Hematopoietic multipotent progenitor cell (in vitro differentiated cells): ENCODE measurements at places on chromosomes 12 and 14. TPM values are rescaled to one million over a fixed set of nuclear protein-coding genes. Genes with fewer than 3 reads are reported as not detected.

- DNase-seq: no peak
These were observed 18.3 kb downstream of the SLC25A47 start for GRCh38 chr14:100341301-100342031.

- no peak for DNase-seq
These were observed 45.6 kb downstream of the AACS start for GRCh38 chr12:125110641-125111360.

DNA sequence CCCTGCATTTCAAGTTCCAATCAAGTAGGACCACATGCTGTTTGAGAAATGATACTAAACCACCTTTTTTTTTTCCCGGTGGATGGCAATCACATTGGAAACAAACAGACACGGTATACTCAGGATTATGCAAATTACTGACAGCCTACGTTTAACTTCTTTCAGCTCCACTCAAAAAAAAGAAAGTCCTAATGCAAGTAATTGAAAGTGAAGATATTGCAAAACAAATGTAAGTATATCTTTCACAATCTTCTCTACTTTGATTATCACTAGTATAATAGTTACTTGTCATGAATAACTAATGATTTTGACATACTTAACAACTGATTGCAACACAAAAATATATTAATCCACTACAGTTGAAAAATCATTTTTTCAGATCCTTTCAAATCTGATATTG is 2.6 kb upstream of the OSBPL8 start:
- no peak for DNase-seq

DNA sequence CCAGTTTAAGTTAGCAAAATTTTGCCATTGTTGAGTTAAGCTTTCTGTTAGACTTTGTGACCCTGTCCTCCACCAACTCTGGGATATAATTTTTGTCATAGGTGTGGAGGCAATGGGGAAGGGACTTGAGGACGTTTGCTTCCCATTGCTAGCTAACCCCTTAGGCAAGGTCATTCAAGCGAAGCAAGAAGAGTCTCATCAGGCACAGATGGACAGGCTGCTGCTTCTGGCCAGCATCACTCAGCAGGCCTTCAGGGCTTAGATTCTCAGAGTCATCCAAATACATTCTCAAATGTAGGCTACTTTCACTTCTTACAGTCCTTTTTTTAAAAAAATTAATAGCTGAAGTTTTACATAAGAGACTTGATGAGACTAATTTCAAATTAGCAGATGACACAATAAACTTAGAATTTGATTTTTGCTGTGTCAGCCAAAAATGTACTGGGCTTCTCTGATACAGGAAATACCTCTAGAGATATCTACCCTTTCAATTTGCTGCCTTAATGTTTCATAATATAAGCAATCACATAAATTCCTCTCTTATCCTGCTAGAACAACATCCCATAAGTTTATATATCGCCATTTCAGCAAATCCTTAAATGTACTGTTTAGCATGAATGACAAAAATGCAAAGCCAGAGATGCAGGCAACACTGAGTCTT is 875.2 kb downstream of the FLRT2 start:
- DNase-seq: no peak

DNA sequence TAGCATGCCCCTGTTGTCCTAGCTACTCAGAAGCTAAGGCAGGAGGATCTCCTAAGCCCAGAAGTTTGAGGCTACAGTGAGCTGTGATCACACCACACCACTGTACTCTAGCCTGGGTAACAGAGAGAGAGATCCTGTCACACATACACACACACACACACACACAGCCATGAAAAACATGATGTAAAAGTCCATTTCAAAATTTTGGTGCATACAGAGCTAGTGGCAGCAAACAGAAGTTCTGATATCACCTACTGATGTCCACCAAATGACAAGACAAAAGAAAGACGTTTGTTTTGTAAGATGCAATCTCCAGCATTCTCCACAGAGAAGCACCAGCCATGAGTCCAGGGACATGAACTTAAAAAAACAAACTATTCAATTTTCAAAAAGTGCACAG is 15.9 kb downstream of the AREL1 start:
- DNase-seq: no peak

DNA sequence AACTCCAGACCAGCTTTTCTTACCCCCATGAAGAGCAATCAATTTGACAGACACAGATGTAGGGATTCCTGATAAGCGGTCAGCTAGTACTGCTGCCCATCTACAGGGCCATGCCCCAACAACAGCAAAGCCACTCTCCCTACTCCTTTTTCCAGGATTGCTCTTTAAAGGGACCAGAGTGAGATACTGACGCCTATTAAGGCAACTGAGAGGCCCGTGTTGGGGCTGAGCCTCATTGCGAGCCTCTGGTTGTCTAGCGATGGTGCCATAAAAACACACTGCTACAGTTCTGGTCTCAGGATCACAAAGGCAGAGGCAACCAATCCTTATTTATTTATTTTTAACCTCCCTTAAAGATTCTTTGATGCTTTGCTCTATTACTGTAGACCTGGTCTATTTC is 31.1 kb downstream of the AK7 start:
- no peak for DNase-seq

DNA sequence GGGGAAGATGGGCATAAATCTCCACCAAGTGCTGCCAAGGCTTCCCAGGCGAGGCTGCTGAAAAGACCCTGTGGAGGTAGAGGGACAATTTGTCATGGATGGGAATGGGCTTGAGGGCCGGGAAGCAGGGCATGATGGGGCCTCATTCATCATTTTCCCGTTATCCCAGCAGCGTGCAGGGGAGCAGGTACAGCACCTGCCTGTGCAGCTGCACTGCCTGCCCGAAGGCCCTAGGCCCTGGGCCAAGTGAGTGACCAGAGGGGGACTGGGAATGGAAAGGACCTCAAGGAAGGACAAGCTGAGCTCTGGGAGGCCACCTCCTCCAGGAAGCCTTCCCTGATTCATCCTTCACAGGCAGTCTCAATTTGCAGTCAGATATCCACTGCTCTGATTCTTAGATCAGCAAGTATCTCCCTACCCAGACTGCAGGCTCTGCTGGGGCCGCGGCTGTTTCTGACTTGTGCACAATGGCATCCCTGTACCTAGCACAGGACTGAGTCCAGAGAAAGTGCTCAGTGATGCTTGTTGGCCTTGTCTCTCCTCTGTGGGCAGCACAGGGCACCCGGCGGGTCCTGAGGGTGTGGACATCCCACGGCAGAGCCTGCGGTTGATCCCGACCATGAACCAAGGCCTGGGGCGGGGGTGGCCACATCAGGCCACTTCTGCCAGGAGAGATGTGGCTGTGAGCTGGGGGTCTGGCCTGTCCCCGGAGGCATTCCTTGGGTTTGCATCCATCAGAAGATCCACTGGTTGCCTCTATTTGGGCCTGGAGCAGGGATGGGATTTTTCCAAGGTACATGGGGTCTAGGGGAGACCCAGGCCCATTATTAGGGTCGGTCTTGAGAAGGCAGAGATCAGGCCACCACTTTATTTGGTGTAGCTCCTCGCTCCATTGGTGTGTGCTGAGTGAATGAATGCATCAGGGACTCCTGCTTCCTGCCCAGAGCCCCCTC is 167.3 kb upstream of the RTL1 start:
- DNase-seq: no peak

GRCh38 chr12:113403435-113404415 is at the start of gene SDS:
SDS (minus strand) TSS chr12:113403887; CDS start chr12:113399708, 4,179 bp downstream.
- DNase-seq: peak; percentile 50

- no peak for DNase-seq
These were observed 1.7 kb downstream of the VSIG10 start for GRCh38 chr12:118102070-118102469.

DNA sequence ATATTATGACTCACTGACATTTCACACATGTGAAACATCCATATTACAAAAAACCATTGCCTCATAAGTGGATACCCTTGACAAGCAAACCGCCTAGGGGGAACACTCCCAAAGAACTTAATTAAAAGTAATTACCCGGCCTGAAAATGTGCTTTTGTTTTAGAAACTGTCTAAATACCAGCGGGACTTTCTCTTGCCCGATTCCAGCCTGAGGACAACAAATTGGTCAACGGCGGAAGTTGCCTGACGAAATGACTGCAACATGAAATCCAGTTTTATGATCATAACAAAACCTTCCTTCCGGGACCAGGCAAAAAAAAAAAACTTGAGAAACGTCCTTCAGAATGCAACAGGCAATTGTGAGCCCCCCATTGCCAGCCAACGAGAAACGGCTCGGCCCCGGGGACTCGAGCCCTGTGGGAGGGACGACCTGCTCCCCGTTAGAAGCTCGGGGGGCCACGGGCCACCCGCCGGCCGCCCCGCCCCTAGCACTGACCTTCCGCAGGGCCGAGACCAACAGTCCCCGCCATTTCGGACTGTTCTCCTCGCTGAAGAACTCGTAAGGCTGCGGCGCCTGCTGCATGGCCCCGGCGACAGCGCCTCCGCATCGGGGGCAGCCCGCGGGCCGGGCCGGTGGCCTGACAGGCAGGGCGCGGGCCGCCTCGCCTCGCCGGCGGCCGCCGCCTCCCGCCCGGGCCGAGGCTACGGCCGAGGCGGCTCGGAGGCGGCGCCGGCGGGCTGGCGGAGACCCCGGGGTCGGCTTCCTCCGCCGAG is 490 bp downstream of the SOS2 start:
- DNase-seq: no peak

DNA sequence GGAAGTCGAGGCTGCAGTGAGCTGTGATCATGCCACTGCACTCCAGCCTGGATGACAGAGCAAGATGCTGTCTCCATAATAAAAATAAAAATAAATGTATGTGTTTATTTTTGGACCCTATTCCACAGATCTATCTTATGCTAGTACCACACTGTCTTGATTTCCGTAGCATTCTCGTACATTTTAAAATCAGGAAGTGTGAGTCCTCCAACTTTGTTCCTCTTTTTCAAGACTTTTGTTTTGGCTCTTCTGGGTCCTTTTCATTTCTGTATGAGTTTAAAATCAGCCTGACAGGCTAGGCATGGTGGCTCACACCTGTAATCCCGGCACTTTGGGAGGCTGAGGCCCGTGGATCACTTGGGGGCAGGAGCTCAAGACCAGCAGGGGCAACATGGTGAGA is 25.8 kb downstream of the DAO start:
- no peak for DNase-seq

DNA sequence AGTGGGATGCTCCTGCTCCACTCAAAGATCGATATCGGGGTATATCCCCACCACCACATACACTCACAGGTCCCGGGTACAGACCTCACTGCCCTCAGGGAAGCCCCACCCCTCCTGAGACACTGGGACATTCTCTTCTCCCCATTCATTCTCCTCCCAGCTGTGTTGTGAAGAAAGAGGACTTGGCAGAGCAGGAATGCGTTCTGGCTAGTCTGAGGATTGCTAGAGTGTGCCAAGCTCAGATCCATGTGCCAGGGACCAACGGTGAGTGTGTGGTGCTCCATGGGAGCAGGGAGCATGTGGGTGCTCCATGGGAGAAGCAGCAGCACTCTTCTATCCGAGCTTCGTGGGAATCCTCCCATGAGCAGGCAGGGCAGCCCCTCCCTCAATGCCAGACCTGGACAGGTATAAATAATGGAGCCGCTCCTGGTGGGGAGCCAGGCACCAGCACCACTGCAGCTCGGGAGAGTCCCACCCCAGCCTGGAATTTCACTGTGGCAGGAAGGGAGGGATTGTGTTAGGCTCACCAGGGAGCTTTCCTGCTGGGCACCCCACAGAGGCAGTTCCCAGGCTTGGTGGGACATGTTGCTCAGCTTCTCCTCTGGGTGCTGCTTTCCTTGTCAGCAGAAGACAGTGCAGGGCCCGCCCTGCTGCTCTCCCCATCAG is 2.3 kb upstream of the KRT5 start:
- no peak for DNase-seq

GRCh38 chr14:94545131-94545841 is 16.0 kb upstream of the SERPINA4 start:
- DNase-seq: no peak

DNA sequence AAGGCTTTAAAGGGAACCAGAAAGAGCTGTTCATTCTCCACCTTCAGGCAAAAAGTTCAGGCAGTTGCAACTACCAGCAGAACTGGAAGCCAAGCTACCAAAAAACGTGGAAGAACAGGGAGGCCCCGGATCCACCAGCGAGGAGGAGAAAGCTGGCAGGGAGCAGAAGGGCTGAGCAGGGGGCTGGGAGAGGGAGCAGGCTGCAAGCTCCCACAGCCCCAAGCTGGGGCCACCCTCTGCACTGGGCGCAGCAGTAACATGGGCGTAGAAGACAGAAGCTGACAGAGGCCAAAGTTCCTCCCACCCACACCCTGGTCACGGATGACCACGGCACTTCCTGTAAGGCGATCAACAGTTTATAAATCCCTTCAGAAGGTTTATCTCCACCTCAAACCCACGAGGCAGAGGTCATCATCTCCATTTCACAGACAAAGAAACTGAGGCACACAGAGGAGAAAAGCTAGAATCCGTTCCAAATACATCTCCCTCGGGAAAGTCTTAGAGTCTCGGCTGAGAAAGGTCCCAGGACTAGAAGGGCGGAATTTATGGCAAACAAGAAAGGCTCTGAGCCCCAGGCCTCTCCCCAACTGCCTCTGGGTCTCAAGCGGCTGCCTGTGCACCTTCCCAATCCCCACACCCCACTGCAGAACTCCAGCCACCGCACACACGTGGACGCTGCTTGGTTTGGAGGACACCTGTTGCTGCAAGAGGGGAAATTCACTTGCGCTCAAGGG is 1.8 kb downstream of the CCDC85C start:
- DNase-seq: no peak

Gene KRT74
- total RNA-seq: not detected

Gene MYH7
- total RNA-seq: not detected

Gene MEG3
- 22.4 TPM for total RNA-seq

Gene KRT7
- 3.8 TPM for total RNA-seq

Gene ADCY6
- total RNA-seq: 44.7 TPM

Gene ARHGAP5
- total RNA-seq: 21.5 TPM

Gene AICDA
- not detected for total RNA-seq

Gene TBX3
- under 0.01 TPM for total RNA-seq

Gene TAS2R42
- not detected for total RNA-seq

Gene SERPINA3
- not detected for total RNA-seq
